Hippocampal formation (tissue), 2 donors: ENCODE measurements at places on chromosomes 2 and 18.

- no peak for DNase-seq
These were observed 19.4 kb upstream of the MPPE1 start for GRCh38 chr18:11927497-11927896.

DNA sequence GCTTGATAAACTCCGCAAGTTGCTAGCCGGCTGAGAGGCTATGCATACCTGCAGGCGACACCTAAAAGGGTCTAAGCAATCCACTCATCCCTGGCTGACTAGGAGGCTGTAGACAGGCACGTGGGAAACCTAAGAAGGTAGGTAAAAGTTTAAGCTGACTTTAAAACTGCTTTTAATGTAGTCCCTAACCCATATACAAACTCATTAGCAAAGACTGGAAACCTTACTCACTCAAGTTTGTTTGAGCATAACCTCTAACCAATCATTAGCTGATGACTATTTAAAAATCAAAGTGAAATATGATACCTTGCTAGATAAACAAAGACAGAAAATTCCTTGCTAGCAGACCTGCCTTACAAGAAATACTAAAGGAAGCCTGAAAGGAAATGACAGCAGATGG is 106.4 kb downstream of the EXOC6B start:
- no peak for DNase-seq

GRCh38 chr2:62340994-62341484 is 145.1 kb downstream of the B3GNT2 start:
- DNase-seq: no peak

DNA sequence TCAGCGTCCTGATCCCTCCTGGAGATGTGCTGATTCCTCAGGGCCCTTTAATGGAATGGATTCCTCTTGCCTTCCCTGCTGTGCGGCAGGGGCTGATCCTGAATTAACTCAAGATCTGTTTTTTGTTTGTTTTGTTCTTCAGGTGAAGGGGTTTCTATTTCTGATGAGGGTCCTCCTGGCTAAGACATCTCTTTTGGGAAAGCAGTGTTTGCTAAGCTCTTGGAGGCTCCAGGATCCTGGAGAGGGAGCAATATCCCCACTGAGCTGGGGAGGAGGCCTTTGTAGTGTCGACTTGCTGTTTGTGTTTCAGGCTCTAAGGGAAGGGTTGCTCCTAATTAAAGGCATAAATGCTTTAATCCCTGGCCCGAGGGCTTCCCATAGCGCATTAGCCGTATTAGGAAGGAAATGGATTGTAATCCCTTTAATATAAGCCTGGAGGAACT is 65.3 kb upstream of the FOXI3 start:
- DNase-seq: no peak

DNA sequence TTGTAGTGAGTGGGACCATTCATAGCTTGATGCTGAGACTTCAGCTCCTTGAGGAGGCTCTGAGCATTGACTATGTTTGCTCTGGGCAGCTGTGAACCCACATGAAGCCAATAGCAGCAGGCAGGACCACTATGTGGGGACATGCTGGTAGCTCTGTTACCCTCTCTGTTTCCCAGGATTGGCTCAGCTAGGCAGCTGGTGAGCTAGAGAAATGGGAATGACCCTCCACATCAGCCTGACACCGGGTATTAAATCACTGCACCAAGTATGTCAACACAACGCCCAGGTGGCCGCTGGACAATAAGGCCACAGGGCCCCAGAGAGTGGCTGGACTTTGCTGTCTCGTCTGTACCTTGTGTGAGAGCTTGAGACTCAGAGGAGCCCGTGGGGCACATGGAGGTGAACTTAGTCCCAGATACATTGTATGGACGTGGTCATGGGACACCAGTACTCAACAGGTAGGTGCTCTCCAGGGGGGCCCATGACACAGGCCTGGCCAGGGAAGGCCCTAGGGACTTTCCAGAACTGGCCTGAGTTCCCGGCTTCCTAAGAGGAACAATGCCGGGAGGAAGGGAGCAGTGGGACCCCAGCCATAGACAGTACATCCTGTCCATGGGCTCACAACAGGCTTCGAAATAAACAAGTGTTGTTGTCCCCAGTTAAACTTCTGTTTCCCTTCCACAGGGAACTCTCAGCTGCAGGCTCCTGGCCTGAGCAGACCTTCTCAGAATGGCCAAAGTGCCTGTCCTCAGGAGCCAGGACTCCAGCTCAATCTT is 35.2 kb downstream of the HS1BP3 start:
- DNase-seq: no peak

GRCh38 chr2:224222291-224222690 is 179.6 kb downstream of the FAM124B start:
- DNase-seq: no peak
